ENCODE measurements at places on chromosomes 1 and 21.

DNA sequence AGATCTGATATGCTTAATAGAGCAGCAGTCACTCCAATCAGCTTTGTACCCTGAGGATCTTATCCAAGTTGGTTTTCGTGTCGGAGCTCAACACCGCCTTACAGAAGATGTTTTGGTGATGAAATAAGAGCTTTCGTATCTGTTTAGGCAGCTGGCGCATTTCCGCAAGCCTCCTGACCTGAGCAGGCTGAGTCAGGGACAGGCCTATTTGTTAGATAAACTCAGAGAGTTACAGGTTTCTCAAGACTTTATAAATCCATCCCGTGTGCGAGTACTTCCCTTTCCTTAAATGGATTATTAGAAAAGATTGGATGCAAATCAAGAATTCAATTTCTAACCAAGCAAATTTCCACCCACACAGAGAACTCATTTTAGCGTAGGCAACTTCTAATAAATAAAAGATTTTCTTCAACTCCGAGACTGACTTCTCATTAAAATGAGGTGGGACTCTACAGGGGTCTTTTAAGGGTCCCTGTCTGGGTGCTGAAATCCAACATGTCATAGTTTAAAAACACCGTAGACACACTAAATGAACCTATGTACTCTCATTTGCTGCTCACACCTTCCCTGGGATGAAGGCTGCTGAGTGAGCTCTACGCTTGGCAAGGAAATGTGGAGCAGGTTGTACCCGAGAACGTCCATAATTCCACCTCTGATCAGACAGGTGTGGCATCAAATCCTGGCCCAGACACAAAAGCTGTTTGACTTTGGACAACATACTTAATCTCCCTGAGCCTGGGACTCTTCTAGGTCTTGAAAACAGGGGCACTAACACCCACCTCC, 106.9 kb upstream of the F3 start:
- DNase-seq, result no peak

GRCh38 chr1:220271706-220272046, 577 bp downstream of the RAB3GAP2 start:
- no peak for DNase-seq

GRCh38 chr1:157147906-157148700, 9.9 kb upstream of the ETV3 start:
- no peak for DNase-seq

DNA sequence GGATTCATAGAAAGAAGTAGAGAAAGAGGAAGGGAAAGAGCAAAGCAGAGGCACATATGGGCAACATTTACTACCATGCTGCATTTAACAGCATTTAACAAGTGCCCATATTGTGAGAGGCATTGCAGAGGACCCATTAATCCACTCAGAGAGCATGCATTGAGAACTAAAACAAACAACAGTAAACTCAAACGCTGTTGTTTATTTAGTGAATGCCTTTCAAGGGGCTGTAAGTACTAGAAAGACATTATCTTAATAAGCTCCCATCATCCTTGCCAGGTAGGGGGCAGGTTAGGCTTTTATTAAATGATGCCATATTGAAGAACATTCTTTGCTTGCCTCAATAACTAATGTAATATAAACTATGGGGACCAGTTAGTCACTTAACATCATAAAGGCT, 254.3 kb upstream of the DAB1 start:
- no peak for DNase-seq

DNA sequence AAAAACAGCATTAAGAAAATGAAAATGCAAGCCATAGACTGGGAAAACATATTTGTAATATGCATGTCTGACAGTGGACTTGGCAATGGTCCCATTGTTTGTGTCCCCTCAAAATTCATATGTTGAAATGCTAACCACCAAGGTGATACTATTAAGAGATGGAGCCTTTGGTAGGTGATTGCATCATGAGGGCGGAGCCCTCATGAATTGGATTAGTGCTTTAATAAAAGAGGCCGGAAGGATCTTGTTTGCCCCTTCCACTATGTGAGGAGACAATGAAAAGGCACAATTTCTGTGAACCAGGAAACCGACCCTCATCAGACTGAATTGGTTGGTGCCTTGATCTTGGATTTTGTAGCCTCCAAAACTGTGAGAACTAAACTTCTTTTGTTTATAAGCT, 232.3 kb downstream of the GPR52 start:
- DNase-seq, result no peak

GRCh38 chr1:229027622-229028182, 243.2 kb upstream of the RAB4A start:
- DNase-seq, result no peak

- no peak for DNase-seq
These were observed 5.1 kb downstream of the SDC3 start for GRCh38 chr1:30903343-30904034.

- no peak for DNase-seq
These were observed 22.1 kb downstream of the LRRC52 start for GRCh38 chr1:165565751-165566490.

- DNase-seq, result no peak
These were observed 18.0 kb downstream of the SERTAD4 start for GRCh38 chr1:210250665-210250997.

Measured in stimulated activated CD8-positive, alpha-beta memory T cell treated with anti-CD3 and anti-CD28 coated beads, Interleukin-7, amount 100 ng/mL, for 24 hours (primary cell).